ENCODE measurements at places on chromosomes 4 and X.

DNA sequence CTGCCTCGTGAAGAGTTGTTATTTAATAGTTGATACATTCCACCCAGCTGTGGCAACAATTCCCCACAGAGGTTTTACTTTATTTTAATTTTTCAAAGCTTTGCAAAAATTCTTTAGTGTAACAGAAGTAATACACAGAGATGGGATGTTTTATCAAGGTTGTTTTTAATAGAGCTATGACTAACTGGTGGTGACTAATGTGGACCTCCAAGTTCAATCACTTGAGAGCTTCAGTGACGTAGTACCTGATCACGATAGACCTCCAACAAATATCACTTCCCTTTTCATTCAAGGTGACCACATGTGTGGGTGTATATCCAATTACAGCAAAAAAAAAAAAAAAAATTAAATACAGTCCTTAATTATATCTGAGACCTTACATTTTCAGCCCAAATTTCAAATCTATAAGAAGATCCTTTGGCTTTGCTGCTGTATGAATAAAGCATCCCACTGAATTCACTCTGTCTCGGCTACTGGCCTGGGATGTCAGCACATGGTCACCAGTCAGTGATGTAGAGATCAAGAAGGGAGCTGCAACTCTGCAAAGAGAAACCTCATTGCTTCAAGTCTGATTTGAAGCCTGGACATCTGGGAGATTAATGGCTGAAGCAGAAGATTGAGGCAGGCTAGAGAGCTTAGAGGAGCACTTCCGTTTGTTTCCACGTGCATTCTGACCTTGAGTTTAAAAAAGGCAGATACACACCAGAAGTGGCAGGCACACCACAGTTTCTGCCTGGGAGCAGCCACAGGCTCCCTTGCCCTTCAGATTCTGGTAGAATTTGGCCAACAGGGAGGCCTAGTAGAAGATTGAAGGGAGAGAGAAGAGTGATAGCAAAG lies 345.9 kb upstream of the NOCT start:
- DNase-seq, result no peak

GRCh38 chrX:3712051-3712869 lies 1.2 kb downstream of the PRKX start:
- DNase-seq, result no peak

GRCh38 chr4:170229006-170229405 lies 139.2 kb upstream of the AADAT start:
- no peak for DNase-seq

- DNase-seq, result no peak
Observed at GRCh38 chr4:161260819-161261218, 903.0 kb downstream of the FSTL5 start.

DNA sequence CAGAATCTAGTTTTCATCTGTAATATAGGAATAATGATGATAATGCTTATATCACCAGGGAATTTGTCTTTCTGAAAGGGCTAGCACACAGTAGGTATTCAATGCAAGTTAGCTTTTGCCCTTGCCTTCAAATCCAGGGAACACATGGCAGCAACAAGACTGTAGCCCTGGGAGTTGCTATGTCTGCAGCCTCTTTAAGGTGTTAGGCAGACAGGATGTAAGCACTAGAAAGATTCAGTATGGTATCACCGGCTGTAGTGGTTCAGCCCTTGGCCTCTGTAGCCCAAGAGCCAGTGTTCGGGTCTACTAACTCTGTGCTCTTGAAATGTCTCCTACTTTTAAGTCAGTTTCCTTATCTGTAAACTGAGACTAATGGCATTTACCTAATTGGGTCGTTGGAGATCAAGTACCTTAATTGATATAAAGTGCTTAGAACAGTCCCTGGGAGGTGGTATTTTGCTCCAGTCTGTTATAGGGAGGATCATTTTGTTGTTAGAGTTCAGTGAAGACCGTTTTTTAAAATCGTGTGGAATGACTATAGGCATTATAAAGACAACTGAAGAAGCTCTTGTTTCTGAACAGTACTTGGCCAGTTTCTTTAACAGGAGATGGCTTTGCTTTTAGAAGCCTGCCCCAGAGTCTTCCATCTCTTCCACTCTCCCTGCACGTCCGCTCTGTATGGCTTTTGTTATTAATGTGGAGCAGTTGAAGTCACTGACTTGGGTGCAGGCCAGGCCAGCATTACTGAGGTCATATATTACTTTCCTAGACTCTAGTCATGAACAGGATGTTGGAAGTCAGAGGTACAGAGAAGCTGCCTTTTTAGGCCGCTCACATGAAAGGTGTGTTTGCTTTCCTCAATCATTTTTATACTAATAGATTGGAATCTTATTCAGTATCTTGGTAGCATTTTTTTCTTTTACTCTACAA lies 44.8 kb downstream of the GAB1 start:
- DNase-seq, result no peak

- DNase-seq, result no peak
Observed at GRCh38 chr4:81667539-81667938, 195.8 kb upstream of the RASGEF1B start.

GRCh38 chr4:165766976-165767375 lies 106.1 kb upstream of the TLL1 start:
- DNase-seq, result no peak

DNA sequence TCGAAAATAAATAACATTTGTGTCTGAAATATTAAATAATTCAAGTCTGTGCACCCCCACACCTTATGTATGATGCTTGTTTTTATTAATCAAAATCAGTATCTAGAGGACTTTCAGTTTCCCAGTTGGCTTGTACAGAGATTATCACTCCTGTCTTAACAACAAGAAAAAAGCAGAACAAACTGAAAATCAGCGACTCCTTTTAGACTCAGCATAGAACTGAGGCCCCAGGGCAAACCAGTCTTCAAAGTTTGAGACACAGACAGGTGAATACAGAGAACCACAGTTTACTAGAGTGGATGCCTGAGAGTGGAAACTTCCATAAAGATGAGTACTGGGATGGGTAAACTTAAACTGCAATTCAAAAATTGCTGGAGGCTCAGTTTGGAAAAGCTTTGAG lies 142.8 kb upstream of the KLF8 start:
- DNase-seq, result no peak

DNA sequence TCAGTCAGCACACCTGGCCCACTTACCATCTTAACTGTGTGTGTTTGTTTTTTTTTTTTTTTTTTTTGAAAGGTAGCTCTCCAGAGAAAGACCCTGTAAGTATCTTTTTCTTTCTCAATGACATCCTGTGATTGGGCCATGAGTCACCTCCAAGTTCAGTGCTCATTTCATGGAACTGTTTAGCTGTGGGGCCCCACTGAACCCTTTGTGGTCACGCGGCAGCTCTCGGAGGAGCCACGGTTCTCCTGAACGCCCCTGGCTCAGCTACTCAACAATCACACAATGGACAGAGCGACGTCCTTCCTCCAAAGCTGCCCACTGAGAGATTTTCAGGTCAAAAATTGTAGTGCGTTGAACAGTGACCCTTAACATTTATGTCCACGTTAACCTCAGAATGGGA lies 14.2 kb upstream of the IL3RA start:
- no peak for DNase-seq

GRCh38 chr4:7195141-7195515 lies 2.8 kb downstream of the SORCS2 start:
- no peak for DNase-seq

DNA sequence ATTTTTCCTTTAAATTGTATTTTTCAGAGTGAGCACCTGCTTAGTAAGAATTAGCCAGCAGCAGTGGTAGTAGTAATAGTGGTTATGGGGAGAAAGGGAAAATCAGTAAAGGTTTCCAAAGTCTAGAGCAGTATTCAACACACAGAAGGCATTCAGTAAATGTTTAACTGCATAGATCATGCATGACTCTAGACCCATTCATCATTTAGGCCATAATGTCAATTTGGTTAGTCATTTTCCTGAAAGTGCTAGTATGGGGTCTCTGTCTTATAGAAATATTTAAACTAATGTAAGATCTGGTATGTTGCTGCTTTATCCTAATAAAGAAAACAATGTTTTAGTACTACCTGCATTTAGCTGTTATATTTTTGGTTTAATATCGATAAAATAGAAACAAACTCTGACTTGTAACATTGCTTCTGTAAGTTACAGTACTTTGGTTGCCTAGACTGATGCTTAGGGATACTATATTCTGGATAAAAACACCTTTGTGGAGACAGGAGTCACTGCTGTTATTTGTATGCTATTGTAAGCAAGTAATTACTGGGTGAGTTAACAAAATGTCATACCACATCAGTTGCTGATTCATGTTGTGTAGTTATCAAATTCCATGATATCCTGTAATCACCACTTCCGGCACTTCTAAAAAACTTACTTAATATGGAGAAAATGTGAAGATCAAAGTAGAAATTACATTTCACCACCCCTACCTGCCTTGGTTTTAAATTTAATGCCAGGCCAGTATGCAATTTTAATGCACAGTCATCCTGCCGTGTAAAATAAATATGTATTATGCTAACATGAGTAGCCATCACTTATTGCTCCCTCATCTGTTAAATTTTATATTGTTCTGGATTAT lies 115.8 kb upstream of the BMPR1B start:
- DNase-seq, result no peak

GRCh38 chr4:61204353-61205060 lies 4.4 kb downstream of the ADGRL3 start:
- DNase-seq, result no peak

GRCh38 chr4:52813546-52813945 lies 48.6 kb upstream of the RASL11B start:
- DNase-seq, result no peak

DNA sequence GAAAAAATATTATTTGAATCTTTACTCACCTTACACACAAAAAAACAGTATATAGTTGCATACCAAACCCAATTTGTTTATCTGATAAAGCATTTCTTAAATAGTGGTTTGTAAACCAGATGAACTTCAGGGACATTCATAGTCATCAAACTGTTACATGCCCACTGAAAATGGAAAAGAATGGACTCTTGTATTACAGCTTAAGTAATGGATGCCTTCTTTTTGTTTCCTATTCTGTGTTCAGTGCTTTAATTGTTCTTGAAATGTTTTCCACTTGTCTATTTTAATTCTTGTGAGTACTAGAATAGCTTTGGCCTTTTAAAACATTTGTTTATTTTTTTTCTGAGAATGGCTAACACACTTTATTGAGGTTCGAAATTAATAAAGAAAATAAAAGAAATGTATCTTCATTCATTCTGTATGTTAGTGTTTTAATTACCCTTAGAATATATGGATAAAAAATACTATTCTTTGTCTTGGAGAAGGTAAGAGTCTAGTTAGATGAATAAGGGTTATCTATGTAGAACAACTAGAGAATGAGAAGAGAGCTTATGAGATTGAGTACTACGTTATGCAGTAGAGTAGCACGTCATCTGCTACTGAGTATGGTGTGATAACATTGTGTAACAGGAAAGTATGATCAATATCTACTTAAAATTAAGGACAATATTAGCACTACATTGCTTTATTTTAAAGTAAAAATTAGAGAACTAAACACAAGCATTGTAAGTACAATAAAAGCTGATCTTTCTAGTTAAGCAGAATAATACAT lies 9.9 kb downstream of the CPEB2 start:
- DNase-seq, result no peak

DNA sequence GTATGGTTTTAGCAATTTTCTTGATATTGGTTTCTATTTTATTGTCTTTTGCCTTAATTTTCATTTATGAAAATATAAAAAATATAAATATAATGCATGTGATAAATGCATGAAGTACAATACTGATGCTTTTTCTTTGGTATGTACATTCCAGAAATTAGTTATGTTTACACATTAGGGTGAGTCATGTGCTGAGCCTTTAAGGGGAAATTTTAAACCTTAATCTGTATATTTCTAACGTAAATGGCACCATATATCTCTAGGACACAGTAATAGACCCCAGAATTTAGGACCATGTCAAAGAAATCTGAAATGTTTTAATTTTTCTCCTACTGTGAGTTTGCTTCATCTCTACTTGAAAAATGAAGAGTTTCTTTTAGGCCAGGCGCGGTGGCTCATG lies 117.8 kb upstream of the SPRY1 start:
- no peak for DNase-seq

Data from GM19239 (cell line).